ENCODE measurements at places on chromosomes 5 and 9. TPM values are rescaled to one million over a fixed set of nuclear protein-coding genes. Genes with fewer than 3 reads are reported as not detected.

- DNase-seq = no peak
Measured at GRCh38 chr5:167786871-167787578, 504.4 kb upstream of the WWC1 start.

DNA sequence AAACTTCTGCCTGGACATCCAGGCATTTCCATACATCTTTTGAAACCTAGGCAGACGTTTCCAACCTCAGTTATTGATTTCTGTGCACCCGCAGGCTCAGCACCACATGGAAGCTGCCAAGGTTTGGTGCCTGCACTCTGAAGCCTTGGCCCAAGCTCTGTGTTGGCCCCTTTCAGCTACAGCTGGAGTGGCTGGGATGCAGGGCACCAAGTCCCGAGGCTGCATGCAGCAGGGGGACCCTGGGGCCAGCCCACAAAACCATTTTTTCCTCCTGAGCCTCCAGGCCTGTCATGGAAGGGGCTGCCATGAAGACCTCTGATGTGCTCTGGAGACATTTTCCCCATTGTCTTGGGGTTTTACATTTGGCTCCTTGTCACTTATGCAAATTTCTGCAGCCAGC, 49.9 kb downstream of the NFX1 start:
- DNase-seq = no peak

DRD1 gene
- not detected for total RNA-seq

DNA sequence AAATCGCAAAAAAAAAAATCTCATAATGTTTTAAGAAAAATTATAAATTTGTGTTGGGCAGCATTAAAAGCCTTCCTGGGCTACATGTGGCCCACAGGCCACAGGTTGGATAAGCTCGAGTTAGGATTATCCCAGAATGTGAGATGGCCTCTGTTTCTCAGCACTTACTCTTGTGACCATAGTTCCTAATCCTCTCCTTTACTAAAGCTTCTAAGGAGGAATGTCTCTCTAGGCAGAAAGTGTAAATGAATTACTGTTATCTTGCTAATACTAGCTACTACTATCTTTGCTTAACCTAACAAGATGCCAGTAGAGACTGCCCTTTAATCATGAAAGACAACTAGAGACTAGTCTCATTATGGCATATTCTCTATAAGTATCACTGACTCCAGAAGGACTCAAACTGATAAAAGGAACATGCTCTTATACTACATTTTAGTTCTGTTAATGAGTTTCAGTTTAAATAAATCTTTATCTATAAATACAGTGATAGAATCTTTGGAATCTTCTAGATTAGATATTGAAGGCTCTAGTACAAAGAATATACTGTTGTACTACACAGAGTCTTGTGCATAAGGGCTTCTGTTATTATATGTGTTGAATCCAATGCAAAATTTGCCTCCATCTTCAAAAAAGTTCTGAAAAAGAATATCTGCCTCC, 13.8 kb downstream of the INVS start:
- DNase-seq = no peak

DNA sequence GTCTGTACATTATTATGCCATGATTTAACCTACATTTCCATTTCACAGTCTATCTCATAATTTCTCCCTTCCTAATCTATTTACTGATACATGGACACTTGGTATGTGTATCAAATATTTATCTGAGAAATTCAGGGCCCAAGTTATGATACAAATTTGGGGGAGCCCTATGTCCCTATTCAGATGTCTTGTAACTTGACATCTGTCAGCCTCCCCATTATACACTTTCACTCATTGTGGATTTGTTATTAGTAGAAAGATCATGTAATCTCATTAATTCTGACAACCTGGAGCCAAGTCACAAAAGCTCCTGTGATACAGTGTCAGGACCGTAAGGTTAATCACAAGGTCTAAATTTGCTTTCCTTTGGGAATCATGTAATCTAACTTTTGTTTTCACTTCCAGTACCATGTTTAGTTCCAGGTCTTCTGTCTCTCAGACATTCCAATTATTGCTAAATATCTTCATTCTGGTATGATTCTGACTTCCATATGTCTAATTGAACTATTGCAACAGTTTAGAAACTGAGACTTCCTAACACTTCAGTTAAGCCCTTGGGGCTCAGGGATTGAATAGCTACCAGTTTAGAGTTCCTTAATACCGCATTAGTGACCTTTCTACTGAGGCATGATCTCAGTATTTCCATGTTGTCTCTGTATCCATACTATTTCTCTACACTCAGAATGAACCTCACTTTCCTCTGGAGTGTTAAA, 182.9 kb upstream of the NUDT12 start:
- DNase-seq = no peak

DNA sequence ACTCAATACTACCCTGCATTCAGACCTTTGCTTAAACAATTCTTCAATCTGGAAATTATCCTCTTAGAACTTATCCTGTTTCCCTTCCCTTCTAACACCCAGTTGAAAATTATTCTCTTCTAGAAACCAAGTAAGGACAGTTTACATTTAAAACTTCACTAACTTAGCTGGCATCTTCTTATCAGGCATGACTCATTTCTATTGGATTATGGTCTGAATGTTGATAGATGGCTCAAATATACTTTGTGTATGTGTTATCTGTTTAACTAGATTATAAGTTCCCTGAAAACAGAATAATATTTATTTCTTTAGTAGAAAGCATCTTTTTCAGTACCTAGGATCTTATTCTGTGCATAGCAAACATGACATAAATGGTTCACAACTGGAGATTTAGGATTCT, 161.9 kb downstream of the PPP2R2B start:
- no peak for DNase-seq

DNA sequence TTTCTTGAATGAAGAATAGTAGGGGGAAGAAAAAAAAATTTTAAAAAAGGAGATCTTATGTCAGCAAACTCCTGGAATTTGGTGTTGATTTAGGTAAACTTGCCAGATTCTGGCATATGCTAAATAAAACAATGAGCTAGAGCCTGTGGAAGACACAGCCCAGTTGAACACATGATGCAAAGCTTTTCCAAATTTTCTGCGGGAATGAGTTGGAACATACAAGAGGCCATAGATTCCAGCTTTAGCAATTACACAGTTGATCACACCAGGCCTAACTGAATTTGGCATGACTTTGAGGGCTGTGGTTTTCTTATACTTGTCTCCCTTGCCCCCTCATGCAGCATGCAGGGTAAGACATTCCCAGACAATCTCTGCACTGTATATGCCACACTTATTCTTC, 297.0 kb downstream of the SH3GL2 start:
- DNase-seq = no peak

- no peak for DNase-seq
Measured at GRCh38 chr9:121249563-121249962, 18.4 kb upstream of the GSN start.

- no peak for DNase-seq
Measured at GRCh38 chr9:19231904-19232822, 1.7 kb downstream of the DENND4C start.

DNA sequence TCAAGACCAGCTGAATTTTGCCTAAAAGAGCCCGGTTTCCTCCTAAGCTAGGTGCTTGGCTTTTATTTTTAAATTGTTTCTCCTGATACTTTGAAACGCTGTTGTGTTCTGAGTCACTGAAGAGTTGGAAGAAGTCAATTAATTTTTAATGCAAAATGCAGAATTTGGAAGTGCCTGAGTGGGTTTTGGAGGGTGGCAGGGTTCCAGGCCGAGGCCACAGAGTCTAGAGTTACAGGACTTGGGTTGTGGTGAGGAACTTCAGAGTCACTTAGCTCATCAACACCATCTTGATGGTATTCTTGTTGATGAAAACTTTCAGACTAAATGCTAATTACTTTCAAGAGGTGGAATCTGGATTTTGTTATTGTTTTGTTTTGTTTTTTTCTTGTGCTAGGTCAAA, 130.6 kb downstream of the PDZD2 start:
- no peak for DNase-seq

- DNase-seq = no peak
Measured at GRCh38 chr5:115260248-115260647, 2.4 kb downstream of the PGGT1B start.

DNA sequence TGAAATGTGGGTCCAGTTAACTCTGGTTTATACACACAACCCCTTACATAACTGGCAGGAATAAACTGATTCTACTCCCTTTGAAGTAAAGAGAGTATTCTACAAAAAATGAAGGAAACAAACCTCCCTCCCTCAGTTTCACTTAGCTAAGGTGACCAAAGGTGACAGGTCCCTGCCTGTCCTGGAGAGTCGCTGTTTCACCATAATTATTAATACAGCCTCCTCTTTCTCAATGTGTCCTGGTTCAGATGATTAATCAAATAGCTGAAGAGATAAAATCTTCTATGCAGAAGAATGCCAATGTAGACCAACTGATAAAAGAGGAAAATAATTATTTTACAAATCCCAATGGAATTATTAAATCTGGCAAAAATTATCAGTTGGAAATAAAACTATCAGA, 163.7 kb upstream of the GNA14 start:
- no peak for DNase-seq

GRCh38 chr5:158640593-158640980, 459.1 kb downstream of the EBF1 start:
- no peak for DNase-seq

- DNase-seq = no peak
Measured at GRCh38 chr5:91562922-91563321, 179.8 kb upstream of the ARRDC3 start.

GRCh38 chr5:170542691-170543293, 39.0 kb downstream of the KCNIP1 start:
- DNase-seq = peak; percentile 21

DNA sequence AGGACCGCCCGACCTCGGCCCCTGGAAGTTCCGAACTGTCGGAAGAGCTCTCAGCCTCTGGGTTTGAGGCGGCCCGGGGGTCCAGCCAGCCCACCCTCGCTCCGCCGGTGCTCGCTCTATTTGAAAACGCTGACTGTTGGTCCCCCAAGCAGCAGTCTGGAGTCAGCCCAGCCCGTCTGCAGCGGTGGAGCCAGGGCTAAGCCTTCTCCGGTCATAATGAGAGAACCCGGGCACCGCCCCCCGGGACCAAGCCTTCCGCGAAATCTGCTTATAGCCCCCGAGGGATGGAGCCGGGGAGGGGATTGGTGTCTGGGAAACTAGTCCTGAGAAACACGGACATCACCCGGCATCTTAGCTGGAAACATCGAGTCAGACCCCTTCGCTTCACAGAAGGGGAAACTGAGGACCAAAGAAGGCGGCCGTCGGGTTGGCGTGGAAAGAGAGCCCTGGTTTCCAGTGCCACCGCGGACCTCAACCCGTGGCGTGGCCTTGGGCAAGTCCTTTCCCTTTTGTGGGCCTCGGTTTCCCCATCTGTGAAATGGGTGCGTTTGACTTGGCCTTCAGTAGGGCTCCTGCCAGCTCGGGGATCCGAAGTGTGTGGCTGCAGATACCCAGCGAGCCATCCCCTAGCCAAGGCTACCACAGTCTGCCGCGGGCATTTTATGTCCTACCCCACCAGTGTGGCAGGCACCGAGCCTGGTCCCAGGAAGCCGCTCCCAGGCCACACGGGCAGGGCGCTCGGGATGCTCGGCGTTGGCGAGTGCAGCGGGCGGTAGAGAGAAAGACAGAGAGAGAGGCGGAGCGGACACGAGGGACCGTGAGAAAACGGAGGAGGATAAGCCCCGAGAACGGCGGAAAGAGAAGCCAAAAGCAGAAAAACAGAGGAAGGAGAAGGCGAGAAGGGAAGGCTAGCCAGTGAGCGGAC, 857 bp downstream of the ADAM19 start:
- DNase-seq = no peak

IL33 gene
- not detected for total RNA-seq

DNA sequence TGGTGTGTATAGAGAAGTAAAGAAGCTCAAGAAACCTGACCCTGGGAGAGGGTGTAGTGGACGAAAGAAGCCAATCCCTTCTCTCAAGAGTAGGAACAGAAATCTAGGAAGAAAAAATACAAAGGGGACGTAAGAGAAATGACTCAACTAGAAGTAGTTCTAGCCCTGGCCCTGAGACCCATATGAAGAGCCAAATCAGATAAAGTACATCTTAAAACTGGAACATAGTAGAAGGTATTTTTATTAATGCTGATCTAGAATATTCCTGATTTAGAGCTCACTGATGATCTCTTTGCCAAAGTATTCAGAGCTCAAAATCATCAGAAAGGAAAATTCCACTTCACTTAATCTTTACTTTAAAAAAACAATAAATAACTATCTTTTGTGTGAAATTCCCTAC, 184.8 kb downstream of the MLLT3 start:
- no peak for DNase-seq

ECM2 gene
- total RNA-seq = not detected

HSPB3 gene
- not detected for total RNA-seq

GRCh38 chr5:86570427-86571083, 47.2 kb upstream of the COX7C start:
- no peak for DNase-seq

TOR4A gene
- total RNA-seq = 0.86 TPM

DNA sequence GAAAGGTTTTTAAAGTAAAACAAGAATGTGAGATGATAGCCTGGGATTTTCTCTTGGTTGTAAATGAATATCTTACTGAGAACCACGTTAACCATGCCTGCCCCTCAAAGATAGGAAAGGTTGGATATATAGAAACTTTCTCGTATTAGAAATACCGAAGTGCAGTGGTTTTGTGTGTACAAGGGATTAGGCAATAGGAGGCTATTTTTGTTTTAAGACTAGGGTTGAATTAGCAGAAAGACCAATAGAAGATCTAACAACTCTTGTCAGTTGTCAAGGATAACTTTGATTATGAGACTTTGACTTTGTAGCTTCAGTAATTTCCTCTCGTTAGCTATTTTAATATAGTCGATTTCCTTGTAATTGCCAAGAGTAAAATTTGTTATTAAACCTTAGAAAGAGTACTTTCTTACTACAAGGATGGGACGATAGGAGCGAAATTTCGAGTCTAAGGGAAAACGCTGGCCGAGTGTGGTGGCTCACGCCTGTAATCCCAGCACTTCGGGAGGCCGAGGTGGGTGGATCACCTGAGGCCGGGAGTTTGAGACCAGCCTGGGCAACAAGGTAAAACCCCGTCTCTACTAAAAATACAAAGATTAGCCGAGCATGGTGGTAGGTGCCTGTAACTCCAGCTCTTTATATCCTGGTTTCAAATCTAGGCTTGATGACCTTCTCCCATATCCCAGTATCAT, 838 bp downstream of the POLK start:
- no peak for DNase-seq

DNA sequence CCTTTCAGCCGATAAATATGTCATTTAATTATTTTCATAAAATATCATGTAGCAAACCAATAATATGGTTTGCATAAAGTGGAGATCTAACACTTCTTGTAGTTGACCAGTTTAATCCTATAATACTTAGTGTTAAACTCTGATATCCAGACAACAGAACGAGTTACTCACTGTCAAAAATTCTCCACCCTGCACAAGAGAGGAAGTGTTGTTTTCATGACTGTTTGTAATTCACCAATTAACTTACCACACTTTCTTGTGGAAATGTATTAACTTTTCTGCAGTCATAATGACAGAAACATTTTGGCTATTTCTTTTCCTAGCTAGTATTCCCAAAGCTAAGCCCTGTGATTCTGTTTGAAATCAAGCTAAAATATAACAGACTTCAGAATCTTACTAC, 555.3 kb upstream of the FTMT start:
- DNase-seq = no peak

Measured in neural crest cell (in vitro differentiated cells).